ENCODE measurements at places on chromosomes 13 and 19. TPM values are rescaled to one million over a fixed set of nuclear protein-coding genes. Genes with fewer than 3 reads are reported as not detected.

Gene CKM
- total RNA-seq, result 406 TPM

Gene SRRM5
- total RNA-seq, result 0.18 TPM

Gene BICRA
- total RNA-seq, result 7.8 TPM

DNA sequence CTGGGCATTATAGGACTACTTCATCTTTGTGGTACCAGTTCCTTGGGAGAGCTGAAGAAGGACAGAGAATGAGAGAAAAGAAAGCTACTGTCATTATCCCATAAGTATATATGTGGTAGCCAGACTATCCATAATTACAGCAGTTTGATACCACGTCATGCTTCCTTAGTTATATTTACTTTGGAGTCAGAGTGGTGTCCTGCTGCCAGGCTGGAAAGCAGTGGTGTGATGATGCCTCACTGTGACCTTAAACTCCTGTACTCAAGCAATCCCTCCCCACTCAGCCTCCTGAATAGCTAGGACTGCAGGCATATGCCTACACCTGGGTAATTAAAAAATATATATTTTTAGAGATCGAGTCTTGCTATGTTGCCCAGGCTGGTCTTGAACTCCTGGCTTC, 57.8 kb downstream of the WTIP start:
- DNase-seq, result no peak

- DNase-seq, result peak; percentile 47
These were observed 57.9 kb downstream of the GADD45B start for GRCh38 chr19:2533686-2534422.

All from cardiac muscle cell (in vitro differentiated cells and primary cell).